ENCODE measurements at places on chromosomes 7 and 10.
A peak's percentile ranks its signal among the peaks of the same experiment; 100 is the strongest.

DNA sequence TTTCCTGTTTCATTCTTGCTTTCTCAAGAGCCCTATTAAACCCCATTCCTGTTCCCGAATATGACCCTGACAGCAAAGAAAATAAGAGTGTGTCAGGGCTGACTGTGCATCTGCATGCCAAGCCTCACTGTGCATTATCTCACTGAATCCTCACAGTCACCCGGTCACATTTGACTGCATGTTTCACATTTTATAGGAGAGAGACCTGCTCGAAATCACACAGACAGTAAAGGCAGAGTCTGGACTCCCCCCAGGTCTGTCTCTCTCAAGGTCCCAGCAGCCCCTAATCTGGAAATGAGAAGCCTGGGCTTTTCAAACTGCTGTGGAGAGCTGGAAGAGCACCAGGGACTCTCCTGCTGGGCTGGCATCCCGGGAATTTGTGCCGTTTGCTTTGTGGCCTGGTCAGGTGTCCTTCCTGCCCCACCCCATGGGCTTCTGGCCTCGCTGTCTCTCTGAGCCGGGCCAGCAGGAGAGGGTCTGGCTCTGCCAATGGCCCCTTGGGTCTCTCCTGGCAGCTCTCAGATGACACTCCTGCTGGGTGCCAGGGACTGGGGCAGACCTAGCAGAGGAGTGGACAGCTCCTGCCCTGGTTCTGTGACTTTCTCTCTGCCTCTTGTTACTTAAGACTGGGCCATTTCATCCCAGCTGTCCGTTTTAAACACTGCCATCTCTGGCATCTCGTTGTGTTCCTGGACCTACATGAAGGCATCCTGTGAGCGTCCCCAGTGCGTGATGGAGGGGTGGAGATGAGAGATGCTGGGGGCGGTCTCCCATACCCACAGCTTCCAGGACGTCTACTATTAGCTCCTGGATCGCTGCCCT lies 173.6 kb downstream of the ARHGAP12 start:
- no peak for DNase-seq

GRCh38 chr10:31320550-31321211 lies 1.7 kb downstream of the ZEB1 start:
- DNase-seq, result peak; percentile 85

DNA sequence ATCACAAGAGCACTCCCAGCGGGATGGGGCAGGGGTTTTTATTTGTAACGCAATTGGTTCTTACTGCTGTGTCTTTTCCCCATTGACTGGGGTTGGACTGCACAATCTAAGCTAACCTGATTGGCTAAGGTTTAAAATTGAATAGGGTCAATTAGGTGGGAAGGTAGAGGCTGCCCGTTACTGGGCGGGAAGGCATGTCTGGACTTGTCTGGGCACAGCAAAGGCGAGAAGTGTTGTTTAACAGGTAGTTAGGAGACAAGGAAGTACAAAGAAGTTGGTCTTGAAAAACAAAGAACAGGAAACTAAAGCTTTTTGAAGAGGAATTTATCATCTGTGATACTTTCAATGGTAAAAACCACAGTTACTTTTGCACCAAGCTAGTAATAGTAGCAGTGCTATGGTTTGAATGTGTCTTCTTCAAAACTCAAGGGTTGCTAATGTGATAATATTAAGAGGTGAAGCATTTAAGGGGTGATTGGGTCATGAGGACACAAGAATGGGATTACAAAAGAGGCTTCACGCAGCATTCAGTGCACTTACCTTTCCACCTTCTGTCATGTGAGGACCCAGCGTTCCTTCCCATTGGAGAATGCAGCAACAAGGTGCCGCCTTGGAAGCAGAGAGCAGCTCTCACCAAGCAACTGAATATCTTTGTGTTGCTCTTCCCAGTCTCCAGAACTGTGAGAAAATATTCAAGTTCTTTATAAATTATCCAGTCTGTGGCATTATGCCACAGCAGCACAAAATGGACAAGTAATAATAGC lies 875.5 kb upstream of the SORCS1 start:
- no peak for DNase-seq

DNA sequence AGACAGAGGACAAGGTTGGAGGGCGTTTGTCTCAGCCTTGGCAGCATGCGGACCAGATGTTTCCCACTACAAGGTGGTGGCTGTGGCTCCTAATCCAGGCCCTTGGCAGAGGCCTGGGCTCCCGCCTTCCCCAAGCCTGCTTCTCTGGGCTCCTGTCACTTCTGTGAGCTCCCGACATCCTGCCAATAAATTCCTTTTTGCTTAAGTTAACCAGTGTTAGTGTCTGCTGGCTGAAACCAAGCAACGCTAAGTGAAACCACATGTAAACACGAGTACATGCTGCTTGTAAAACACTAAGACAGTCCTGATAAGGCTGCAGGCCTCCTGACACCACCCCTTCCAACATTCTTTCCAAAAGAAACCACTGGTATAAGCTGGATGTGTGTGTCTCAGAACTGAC lies 263.6 kb upstream of the ZMIZ1 start:
- DNase-seq, result no peak

GRCh38 chr10:124558339-124559321 lies 97.0 kb downstream of the LHPP start:
- DNase-seq, result peak; percentile 70

GRCh38 chr10:117342641-117343040 lies 32.6 kb downstream of the PDZD8 start:
- DNase-seq, result no peak

- DNase-seq, result no peak
Observed at GRCh38 chr7:31432176-31432575, 81.7 kb upstream of the ITPRID1 start.

DNA sequence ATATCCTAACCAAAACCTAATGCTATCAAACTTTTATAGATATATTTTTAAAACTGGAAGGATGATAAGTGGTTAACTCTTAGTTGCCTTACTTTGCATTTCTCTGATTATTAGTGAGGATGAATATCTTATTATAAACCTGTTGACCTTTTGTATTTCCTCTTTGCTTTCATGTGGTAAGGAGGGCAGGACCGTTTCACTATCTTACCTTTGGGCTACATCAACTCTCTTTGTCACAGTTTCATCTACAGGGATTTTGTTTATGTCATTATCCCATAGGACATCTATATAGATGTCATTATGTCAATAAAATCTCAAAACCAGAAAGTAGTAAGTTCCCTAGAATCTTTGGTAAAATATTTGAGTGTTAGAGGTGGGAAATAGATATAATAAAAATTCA lies 219.3 kb downstream of the THSD7A start:
- no peak for DNase-seq
